ENCODE measurements at places on chromosomes 4 and X. TPM values are rescaled to one million over a fixed set of nuclear protein-coding genes. Genes with fewer than 3 reads are reported as not detected.

DNA sequence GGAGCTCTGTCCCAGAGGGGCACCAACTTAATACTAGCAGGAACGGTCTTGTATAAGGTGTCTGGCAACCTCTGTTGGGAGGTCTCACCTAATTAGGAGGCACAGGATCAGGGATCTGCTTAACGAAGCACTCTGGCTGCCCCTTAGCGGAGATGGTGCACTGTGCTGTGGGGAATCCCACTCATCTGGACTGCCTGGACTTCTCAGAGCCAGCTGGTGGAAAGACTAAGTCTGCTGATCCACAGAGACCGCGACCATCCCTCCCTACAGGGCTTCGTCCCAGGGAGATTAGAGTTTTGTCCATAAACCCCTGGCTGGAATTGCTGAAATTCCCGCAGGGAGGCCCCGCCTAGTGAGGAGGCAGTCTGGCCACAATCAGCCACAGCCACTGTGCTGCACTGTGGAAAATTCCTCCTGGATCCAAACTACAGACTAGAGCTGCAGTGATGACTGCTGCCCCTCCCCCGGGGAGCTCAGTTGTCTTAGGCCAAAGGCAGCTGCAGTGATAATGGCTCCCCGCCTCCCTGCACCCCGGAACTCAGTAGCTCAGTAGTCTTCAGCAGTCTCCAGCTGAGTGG lies 22.0 kb upstream of the ZCCHC4 start:
- DNase-seq: peak; percentile 40

The SH3TC1 gene
- 0.07 TPM for total RNA-seq

- peak; percentile 49 for DNase-seq
Measured at GRCh38 chrX:49166914-49167739, 4.6 kb downstream of the MAGIX start.

- no peak for DNase-seq
Measured at GRCh38 chrX:11342673-11343072, 49.5 kb downstream of the AMELX start.

The F8A2 gene
- not detected for total RNA-seq

DNA sequence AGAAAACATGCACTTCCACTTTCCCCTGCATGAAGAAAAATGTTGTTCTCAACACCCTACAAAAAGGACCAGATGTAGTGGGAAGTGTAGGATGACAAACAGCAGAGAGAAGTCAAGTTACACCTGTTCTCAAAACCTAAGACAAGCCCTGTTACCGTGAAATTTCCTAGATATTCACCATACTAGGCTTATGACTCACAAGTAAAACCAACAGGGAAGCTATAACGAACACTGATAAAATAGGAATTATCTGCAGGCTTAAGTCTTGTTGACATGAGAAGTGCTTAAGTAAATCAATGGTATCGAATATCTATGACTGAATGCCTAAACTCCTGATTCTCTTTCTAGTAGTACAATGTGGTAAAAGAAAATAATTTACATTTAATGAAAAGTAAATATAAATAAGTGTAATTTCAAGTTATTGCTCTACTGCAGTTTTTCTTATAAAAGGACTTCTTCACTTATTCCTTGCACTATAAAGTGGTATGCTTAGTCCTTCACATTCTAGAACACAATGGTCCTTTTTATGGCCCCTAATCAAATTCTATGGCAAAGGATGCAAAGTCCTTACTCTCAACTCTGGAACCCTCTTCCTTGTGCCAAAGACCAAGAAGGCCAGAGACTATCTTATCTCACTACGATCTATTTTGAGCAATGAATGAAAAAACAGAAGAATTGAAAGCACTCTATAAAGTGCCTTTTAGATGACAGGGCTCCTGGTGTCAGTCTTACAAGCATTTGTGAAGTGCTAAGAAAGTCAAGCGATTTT lies 19.6 kb downstream of the AP1S2 start:
- no peak for DNase-seq

- DNase-seq: no peak
Measured at GRCh38 chr4:124745985-124746801, 33.7 kb upstream of the ANKRD50 start.

DNA sequence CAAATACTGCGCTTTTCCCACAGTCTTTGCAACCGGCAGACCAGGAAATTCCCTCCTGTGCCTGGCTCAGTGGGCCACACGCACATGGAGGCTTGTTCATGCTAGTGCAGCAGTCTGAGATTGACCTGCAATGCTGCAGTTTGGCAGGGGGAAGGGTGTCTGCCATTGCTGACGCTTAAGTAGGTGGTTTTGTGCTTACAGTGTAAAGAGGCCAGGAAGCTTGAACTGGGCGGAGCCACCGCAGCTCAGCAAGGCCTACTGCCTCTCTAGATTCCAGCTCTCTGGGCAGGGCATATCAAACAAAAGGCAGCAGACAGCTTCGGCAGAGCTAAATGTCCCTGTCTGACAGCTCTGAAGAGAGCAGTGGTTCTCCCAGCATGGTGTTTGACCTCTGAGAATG lies 390.5 kb upstream of the TECRL start:
- peak; percentile 17 for DNase-seq

DNA sequence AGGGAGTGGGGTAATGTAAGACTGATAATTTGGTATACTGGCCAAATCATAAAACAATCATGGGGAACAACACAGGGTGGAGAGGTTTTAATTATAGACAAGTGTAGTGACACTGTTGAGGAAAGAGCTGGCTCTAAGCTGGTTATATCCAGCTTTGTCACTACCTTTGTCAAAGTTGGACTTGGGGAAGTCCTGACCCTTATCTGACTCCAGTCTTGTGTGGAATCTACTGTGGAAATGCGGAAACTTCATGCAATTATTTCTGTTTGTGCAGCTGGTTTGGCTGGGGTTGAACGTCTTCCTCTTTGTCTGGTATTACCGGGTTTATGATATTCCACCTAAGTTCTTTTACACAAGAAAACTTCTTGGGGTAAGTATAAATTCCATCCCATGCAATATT lies 2.0 kb downstream of the CYBB start:
- no peak for DNase-seq
